Anterior cingulate cortex (tissue), 58 donors: ENCODE measurements at places on chromosomes 6 and 20.

DNA sequence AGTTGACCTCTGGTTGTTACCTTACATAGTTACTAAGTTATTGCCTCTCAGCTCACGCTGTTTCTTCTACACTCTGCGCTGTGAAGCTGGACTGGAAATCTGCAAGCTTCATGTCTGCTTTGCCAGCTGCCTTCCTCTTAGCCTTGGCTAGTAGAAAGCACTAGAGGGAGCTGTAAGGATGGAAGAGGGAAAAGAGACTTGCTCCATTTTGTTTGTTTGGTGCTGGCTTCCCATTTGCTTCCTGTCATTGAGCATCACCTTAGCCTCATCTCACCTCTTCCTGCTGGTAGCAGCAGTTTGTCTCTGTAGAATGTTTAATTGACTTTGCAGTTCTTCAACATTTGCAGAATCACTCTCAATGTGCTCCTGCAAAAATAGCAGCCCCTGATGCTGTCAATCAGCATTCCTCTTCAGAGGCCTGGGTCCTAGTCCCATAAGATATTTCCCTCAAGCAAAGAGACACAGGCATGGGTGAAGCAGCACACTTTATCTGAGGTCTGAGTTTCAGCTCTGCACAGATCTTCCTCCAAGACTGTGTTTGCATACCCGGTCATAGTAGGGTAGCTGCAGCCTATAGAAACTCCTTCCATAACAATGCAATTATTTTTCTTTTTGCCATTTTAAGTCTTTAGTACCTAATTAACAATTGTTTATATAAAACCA is 302.2 kb upstream of the EPHA7 start:
- DNase-seq = no peak

DNA sequence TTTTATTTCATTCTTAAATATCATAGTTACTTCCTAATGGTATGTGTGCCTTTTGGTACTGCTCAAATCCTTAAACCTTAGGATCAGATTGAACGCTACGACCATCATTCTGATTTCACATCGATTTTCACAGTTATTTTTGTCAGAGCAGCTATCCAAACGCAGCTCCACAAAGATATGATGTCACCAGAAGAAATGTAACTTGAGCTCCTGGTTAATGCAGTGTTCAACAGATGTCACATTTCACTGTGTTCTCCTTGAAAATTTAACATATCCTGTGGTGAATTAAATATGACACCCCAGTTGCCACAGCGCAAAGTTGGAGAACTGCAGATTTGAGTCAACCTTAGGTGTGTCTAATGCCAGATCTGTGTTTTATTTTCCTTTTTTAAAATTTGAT is 81.4 kb downstream of the CTNNBL1 start:
- DNase-seq = no peak

- DNase-seq = no peak
Measured at GRCh38 chr20:36343641-36344040, 37.5 kb downstream of the DLGAP4 start.

DNA sequence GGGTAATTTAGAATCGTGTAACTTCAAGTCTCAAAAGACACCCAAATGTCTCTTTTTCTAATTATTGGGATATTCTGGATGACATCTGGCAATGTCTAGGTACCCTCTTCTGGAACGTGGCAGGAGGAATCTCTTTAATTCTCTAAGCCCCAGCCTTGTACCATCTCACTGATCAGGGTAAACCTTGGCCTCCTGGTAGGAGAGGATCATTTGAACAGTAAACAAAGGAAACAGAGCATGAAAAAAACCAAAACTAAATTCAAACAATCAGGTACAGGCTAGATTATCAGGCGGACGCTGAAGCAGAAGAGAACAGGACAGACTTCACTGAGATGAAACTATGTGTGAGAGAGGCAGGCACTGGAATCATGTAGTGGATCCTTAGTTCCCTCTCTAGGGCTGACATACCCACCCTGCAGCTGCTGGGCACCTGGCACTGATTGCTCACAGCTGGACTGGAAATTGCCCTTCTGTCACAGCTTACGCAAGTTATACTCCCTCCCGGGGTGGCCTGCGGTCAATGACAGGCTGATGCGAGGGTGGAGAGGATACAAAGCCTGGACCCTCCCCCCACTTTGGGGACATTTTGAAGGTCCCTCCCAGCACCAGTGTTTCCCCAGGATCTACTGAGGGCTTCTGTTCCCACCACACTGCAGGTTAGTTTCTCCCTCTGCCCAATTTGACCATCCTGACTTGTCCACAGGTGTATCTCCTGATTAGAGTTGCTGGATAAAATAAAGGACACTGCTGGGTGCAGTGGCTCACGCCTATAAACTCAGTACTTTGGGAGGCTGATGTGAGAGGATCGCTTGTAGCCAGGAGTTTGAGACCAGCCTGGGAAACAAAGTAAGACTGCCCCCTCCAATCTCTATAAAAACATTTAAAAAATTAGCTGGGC is 20.6 kb upstream of the ZBTB24 start:
- no peak for DNase-seq

GRCh38 chr20:46218656-46219055 is 89.6 kb downstream of the CDH22 start:
- no peak for DNase-seq

- DNase-seq = no peak
Measured at GRCh38 chr20:37758332-37758731, 64.5 kb downstream of the CTNNBL1 start.

DNA sequence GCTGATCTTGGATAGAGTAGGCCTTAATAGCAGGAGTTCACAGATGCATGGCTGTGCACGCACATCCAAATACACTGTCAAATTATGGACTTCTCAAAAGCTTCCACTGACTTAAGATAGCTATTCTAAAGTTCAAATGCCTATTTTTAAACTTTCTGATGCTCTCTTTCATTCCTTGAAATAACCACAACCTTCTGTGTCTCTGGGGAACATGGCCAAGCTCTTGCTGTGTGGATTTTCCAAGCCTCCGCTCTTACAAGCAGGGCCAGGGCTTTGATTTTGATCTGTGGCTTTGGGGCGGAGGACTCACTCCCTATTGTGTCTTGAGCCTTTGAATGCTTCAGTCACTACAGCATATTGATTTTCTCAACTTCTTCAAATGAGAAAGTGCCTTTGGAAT is 35.7 kb upstream of the SNRPB2 start:
- no peak for DNase-seq

- no peak for DNase-seq
Measured at GRCh38 chr6:125303512-125303854, 1.7 kb upstream of the HDDC2 start.

GRCh38 chr20:58633161-58634053 is 17.7 kb upstream of the STX16 start:
- DNase-seq = no peak

- DNase-seq = no peak
Measured at GRCh38 chr20:9493803-9494202, 20.6 kb upstream of the LAMP5 start.

DNA sequence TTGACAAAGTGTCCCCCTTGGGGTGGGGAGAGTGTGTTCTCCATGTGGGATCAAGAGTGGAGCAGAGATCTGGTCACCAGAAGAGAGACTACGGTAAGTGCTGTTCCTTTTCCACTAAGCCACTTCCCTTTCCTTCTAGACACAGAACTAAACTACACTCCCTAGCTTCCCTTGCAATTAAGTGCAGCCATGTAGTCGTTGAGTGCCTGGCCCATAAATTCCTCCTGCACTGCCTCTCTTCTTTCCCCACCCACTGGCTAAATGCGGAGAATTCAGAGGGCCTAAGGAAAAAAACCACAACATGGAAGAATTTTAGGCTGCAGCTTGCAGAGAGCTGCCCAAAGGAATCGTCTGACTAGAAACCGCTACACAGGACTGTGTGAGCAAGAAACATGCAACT is 1.5 kb downstream of the WDR27 start:
- no peak for DNase-seq

GRCh38 chr6:72094506-72094905 is 208.2 kb downstream of the RIMS1 start:
- DNase-seq = no peak

DNA sequence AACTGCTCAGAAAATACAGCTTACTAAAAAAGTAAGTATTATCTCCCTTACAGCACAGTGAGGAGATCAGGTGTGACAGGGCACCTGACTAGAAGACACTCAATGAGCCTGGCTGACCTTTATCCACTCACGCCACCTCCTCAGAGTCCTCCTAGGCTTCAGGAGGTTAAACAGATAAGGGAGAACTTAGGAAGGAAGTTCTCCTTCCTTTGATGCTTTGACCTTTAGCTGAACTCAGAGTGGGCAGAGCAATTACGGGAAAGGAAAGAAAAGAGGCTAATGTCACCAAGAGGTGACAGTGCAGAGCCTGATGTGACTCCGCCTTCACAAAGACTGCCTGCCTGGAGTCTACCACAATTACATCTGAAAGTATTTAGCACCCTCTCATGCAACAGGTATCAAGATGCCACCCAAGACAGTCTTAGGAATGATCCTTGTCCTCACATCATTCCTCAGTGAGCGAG is 36.7 kb downstream of the MAN1A1 start:
- DNase-seq = no peak

- no peak for DNase-seq
Measured at GRCh38 chr6:153595903-153596302, 443.1 kb upstream of the OPRM1 start.

GRCh38 chr20:32980131-32980941 is 23.9 kb downstream of the SUN5 start:
- DNase-seq = peak; percentile 87

GRCh38 chr6:150857945-150858308 is 7.6 kb upstream of the MTHFD1L start:
- no peak for DNase-seq

GRCh38 chr6:9537381-9537780 is 877.5 kb downstream of the TFAP2A start:
- no peak for DNase-seq

DNA sequence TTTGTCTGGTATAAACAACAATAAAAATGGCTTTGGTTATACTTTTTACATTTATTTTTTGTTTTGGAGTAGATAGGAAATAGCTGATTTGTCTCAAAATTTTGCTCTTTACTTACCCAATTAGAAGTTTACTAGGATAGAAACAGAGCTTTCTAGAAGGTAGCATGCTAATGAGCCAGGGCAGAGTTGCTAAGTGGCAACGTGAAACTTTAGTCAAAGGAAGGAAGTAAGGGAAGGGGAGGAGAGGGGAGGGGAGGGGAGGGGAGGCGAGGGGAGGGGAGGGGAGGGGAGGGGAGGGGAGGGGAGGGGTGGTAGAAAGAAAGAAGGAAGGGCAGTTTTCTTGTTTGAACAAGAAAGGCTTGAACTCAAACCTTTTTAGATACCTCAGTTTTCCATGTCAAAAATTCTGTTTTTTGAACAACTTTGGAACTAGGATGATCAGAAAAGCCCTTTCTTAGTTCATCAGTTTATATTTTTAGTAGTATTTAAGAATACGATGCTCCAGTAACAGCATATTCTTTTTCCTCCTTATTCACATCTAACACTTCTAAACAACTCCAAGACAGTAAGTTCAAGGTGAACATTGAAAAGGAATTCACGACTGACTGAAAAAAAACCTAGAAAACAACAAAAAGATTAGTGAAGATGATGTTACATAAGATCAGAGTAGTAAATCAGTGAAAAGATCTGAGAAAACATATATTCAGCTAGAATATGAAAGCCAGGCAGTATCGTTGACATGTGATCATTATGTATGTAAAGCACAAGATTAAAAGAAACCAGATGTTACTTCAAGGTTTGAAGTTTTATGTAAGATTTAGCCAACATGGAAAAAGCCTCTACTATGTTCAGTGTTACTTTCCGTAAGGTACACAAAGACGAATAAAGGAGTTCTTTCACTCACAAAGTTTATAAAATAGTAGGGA is 263.4 kb downstream of the ARHGAP18 start:
- DNase-seq = no peak

DNA sequence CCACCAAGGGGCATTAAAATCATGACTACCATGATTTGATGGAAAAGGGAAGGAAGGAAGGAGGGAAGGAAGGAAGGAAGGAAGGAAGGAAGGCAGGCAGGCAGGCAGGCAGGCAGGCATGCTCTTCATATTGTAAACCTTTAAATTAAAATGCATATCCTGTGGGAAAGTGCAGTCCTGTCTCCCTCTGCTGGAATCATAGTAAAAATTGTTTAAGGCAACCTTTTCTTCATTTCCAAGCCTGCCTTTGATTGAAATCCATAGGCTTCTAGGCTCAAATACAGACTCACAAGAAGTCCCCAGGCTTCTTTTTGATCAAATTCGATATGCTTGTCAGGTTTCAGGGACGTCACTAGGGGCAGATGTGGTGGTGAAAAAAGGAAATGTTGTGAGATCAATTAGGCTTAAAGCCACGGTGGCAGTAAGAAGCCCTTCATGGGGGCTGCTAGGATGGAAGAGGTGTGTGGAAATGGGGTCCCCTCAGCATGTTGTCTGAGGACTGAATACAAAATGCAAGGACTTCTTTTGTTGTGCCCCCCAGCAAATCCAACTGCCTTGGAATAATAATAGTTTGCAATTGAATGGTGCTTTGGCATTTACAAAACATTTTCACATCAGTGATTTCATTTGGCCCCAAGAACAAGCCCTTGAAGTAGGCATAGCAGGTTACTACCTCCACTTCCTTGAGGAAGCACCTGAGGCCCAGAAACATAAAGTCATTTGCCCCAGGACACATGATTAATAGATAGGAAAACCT is 25.6 kb upstream of the GABRR1 start:
- no peak for DNase-seq

- no peak for DNase-seq
Measured at GRCh38 chr6:130836055-130836640, 8.9 kb downstream of the SMLR1 start.

- DNase-seq = peak; percentile 21
Measured at GRCh38 chr6:157273756-157274470, 49.4 kb downstream of the TMEM242 start.

- no peak for DNase-seq
Measured at GRCh38 chr6:106546261-106546690, 83.0 kb downstream of the RTN4IP1 start.

DNA sequence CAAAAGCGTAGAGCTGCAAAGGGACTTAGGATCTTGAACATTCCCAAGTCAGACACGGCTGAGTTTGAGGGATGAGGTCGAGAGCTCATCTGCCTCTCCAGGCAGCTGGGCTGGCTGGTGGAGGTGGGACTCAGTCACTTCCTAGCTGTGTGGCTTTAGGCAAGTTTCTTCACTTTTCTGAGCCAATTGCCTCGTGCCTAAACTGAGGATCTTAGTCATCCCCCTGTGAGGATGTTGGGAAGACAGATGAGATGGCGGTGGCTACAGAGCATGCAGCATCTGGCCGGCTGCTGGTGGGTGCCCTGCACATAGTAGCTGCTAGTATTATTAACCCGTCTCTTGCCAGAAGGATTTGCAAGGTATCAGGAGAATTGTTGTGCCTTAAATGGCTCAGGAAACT is 27.5 kb downstream of the TFAP2C start:
- no peak for DNase-seq

- no peak for DNase-seq
Measured at GRCh38 chr6:1761477-1761877, 151.8 kb downstream of the FOXC1 start.

DNA sequence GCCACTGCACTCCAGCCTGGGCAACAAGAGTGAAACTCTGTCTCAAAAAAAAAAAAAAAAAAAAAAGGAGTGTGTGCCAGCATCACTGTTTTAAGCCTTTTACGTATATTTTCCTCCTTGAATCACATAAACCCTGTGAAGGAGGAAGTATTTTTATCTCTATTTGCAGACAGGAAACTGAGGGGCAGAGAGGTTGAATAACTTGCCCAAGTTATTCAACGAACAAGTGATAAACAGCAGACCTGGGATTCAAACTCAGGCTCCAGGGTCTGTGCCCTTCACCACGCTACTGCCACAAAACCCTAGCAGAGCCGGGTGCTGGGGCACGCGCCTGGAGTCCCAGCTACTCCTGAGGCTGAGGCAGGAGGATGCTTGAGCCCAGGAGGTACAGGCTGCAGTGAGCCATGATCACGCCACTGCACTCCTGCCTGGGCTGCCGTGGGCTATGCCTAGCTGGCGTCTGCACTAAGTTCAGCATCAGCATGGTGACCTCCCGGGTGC is 9.4 kb upstream of the AVP start:
- no peak for DNase-seq

- DNase-seq = no peak
Measured at GRCh38 chr6:38736951-38737350, 21.8 kb downstream of the DNAH8 start.
